ENCODE measurements at places on chromosomes 13 and 19.

DNA sequence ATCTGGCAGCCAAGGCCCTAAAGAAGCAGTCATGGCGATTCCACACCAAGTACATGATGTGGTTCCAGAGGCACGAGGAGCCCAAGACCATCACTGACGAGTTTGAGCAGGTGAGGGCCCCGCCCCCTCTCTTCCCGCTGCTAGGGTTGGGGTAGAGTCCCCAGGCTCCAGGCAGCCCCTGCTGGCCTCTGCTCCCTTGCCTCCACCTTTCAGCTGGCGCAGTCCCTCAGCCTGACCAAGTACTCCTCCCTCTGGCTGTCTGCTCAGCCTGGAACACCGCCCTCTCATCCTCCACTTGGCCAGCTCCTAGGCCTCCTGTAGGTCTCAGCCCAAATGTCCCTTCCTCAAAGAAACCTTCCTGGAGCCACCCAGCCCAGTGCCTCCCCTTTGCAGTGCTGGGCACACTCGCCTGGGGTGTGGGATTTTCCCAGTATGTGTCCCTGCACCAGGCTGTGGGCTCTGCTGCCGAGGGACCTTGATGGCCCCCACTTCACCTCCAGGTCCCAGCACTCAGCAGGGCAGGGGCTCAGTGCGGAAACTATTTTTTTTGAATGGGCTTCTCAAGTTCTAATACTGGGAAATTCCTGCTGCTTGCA lies 5.7 kb downstream of the LENG1 start:
- no peak for DNase-seq

- DNase-seq = no peak
These were observed 101.1 kb downstream of the EDNRB start for GRCh38 chr13:77817521-77817920.

DNA sequence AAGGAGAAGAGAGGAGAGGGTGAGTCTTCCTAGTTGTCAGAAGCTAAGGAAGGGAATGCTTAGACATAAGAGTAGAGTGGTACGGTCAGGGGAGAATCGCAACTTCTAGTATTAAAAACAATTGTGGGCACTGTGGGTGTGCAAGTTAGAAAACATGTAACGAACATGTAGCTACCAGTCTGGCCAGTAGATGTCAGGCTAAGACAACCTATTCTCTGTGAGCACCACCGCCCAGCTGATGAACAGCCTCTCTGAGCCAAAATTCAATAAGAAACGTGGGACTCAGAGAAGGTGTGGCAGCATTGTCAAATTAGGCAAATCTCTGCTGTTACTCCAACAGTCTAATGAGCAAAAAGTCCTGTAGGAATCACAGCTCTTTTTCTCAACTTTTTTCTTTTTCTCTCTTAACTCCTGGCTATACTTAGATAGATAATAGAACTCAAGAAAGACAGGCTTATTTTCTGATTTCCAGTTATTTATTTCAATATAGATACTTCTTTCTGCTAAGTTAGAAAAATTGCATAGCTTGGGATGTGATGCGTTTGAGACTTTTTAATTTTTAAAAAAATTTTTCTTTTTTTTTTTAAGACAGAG lies 186.2 kb downstream of the USP12 start:
- peak; percentile 31 for DNase-seq

GRCh38 chr13:37484056-37484455 lies 114.5 kb downstream of the POSTN start:
- no peak for DNase-seq

Data from brain pericyte (primary cell).